ENCODE measurements at places on chromosomes 2 and 18.

DNA sequence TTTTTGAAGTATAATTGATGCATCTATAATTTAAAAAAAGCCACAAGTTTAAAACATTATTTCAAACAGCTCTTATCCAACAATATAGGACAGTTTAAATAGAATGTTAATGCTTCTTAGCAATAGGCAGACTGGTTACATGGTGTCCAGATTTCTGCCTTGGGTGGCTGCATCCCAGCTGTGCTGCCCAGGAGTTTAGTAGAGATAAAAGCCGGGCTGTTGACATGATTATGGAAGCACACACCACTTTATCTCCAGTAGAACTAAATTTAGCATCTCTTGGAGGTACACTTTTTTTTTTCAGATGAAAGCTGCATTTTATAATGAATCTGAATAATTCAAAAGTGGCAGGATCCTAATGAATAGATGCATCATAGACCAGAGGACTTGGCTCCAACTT is 309.7 kb downstream of the PLCL1 start:
- DNase-seq = no peak

- no peak for DNase-seq
Observed at GRCh38 chr2:112332123-112332696, 56.8 kb downstream of the ZC3H6 start.

DNA sequence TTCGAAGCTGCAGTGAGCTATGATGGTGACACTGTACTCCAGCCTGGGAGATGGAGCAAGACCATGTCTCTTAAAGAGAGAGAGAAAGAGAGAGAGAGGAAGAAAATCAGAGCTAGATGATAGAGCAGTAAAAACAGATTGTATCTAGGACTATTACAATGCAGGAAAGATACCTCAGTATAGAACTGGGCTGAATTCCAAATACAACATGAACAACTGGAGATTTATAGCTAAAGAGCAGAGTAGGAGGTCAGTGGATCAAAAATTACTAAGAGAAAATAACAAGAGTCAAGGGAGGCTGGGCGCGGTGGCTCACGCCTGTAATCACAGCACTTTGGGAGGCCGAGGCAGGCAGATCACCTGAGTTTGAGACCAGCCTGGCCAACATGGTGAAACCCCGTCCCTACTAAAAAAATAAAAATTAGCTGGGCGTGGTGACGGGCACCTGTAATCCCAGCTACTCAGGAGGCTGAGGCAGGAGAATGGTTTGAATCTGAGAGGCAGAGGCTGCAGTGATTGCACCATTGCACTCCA is 100.7 kb upstream of the MSH6 start:
- DNase-seq = no peak

- DNase-seq = no peak
Observed at GRCh38 chr2:114684403-114684802, 242.0 kb downstream of the DPP10 start.

DNA sequence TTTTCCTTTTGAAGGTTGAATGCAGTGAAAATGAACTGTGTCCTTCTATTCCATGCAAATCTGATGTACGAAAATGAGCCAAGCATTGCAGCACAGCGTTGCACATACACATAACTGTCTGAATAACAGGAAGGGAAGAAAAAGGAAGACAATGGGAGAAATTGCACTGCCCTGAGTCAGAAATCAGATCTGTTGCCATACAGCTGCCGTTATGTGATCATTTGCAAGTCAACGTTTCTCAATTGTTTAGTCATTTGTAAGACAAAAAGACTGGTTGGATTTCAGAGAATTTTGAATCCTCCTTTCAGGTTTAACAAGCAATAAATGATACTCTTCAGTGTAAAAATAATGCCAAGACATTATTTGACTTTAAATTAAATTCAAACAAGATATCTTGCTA is 284.1 kb downstream of the DSEL start:
- DNase-seq = no peak

DNA sequence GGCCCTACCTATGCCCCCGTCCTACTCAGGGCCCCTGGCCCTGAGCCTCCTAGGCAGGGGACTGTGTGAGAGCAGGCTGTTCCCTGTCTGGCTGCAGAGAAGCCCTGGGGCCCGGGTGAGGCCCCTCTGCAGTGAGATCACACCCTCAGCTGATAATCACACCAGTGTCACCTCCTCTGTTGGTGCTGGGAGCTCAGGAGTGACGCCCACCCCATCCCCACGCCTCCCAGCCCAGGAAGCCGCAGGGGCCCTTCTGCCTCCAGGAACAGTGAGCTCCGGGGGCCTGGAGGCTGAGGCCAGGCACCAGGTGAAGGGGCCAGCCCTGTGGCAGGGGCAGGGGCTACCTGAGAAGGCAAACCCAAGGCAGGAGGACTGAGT is 20.0 kb downstream of the KCNIP3 start:
- DNase-seq = no peak

DNA sequence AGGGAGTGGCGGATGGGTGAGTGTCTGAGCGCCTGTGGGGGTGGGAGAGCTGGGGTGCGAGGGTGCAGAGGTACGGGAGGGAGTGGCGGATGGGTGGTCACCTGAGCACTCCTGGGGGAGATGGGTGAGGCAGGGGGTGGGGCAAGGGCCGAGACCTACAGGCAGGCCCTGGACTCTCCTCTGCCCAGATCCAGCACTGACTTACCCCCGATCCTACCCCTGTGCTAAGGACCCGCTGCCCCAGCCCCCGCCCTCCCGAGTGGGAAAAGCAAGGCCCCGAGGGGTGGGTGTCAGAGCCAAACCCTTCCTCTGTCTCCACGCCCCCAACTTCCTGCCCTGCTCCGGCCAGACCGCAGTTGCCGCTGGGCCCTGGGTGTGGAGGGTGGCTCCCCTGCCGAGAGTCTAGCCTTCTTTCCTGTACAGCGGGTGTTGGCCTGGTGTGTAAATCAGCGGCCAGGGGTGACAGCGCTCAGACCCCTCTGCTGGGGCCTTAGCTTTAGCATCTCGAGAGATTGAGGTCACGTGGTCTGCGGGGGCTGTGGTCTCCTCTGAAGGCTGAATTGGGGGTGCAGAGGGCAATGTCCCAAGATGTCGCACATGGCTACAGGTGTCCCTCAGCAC is 12.5 kb downstream of the BOK start:
- no peak for DNase-seq

GRCh38 chr18:9404565-9405060 is 70.0 kb downstream of the TWSG1 start:
- no peak for DNase-seq

GRCh38 chr18:6239716-6240115 is 175.0 kb downstream of the L3MBTL4 start:
- DNase-seq = no peak
